ENCODE measurements at places on chromosomes 4 and X. TPM values are rescaled to one million over a fixed set of nuclear protein-coding genes. Genes with fewer than 3 reads are reported as not detected.

- peaks cover 6% of the 10 kb centered on the region for H3K4me1 ChIP-seq
- DNase-seq = no peak
- H3K27ac ChIP-seq = no peak overlapping the region
- H3K36me3 ChIP-seq = no peaks in the 10 kb centered on the region
- H3K4me3 ChIP-seq = no peak overlapping the region
Measured at GRCh38 chr4:182837831-182838230, 79.4 kb downstream of the DCTD start.

Gene ZBTB33
- total RNA-seq = 12.5 TPM

Gene CENPVL1
- 3.1 TPM for total RNA-seq

Gene CCDC110
- 2.9 TPM for total RNA-seq

DNA sequence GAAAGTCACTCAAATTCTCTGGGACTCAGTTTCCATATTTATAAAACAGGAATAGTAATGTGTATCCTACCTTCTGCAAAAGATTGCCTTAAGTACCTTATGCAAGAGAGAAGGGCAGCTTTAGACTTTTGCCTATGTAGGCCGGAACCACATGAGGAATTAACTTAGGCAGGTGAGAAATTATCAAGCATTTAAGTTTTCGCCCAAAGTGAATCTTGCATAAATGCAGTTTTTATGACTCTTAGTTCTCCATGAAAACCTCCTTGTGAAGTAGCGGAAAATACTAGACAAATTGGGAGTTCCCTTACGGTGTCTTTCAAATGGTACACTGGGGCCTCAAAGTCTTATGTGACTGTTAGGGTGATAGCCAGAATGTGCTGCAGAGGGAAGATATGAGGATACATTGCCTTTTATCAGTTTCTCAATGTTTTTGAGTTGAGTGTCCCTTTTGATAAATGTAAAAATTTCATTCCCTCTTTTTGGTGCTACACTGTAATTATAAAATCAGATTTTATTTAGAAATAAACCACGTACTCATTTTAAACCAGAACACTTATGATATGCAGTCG is 2.6 kb downstream of the SH2D1A start:
- peaks cover 3% of the 10 kb centered on the region for H3K4me1 ChIP-seq
- no peak overlapping the region for H3K27ac ChIP-seq
- H3K36me3 ChIP-seq = no peaks in the 10 kb centered on the region

DNA sequence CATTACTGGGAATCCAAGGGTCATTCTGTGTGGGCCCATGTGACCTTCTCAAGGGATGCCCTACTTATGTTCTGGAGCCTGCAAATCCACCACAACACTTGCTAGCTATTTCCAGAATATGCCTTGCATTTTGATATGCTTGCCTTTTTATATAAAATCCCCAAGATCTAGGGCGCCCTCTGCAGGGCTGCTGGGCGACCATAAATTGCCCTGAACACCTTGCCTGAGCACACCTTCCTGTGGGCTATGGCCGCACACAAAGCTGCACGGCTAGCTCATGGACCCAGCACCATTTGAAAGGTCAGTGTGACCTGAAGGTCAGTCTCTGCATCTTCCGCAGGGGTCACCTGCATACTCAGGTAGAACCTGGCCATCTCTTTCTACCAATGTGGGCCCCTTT is 311.7 kb downstream of the NLGN4X start:
- peak; percentile 14 for DNase-seq
- no peaks in the 10 kb centered on the region for H3K4me1 ChIP-seq
- H3K27ac ChIP-seq = no peak overlapping the region
- H3K4me3 ChIP-seq = no peak overlapping the region
- peaks cover 33% of the 10 kb centered on the region for H3K36me3 ChIP-seq

DNA sequence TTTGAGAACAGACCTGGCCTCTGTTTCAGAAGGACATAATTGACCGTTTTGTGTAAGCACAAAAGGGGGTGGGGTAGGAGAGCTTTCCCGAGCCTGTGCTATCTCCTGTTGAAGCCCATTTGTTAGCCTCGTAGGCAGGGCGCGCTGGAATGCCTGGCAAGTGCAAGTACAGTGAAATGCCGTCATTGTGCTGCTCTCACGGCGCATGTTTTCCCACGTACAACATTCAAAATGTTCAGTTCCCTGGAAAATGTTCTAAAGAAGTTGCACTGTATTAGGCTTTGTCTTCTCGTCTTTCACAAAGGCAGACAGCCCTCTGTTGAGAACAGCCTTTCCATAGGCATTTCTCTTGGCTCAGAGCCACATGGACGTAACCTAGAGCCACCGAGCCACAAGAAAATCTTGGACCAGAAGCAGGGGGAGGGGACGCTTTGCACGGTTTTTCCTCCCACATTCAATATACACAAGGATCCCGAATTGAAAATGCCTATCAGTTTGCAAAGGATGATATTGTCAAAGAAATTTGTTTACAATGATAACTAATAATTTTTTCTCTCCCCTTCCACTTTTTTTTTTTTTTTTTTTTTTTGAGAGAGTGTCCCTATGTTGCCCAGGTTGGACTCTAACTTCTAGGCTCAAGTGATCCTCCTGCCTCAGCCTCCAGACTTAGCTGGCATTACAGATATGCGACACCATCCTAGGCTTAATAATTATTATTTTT is 54.6 kb upstream of the RAPGEF2 start:
- peaks cover 46% of the 10 kb centered on the region for H3K4me1 ChIP-seq
- no peaks in the 10 kb centered on the region for H3K27me3 ChIP-seq
- peak overlapping the region; percentile 41 for H3K27ac ChIP-seq
- DNase-seq = peak; percentile 32
- no peaks in the 10 kb centered on the region for H3K36me3 ChIP-seq

DNA sequence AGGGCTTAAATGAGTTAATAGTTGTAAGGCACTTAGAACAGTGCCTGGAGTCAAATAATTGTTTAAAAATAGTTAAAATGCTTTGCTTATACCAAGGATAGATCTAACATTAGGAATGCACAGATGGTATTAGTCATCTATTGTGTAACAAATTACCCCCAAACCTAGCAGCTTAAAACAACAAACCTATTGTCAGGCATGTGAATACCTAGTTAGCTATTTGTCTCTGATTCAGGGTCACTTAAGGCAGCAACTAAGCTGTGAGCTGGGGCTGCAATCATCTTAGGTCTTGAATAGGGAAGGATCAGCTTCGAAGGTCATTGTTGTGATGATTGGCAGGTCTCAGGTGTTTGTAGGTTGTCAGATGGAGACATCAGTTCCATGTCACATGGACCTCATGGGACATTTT is 42.4 kb upstream of the AGA start:
- no peak overlapping the region for H3K27ac ChIP-seq
- no peak overlapping the region for H3K4me3 ChIP-seq

- DNase-seq = no peak
- H3K27ac ChIP-seq = no peak overlapping the region
- no peak overlapping the region for H3K4me3 ChIP-seq
Measured at GRCh38 chr4:79164907-79165610, 160.8 kb downstream of the NAA11 start.

GRCh38 chr4:1792832-1793495 is at the start of gene FGFR3:
Gene FGFR3, plus strand, starts transcription at chr4:1793293. Its CDS starts 642 bp downstream, at chr4:1793935.
- peak within 1 kb of the TSS; percentile 54 for H3K4me3 ChIP-seq
- H3K27ac ChIP-seq = no peak within 1 kb of the TSS
- H3K36me3 ChIP-seq = no peaks in the 10 kb centered on the region
- H3K27me3 ChIP-seq = peaks cover 51% of the 10 kb centered on the region

DNA sequence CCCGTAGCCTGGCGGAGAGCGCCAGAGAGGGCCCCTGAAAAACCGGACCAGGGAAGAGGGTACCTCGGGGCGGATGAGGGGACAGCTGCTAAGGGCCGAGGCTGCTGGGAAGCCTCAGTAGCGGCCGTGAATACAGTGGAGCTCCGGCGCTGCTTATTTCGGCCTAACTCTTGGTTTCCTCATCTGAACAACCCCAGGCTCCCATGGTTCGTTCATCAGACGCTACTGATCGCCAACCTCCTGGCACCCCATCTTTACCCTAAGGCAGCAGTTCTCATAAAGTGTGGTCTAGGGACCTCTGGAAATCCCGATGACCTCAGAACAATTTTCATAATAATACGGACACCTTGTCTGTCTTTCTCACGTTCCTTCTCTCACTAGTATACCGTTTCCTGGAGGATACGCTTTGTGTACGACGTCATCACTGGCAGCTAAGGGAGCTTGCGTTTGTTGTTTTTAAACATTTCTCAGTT is 645 bp upstream of the RAB28 start:
- H3K27me3 ChIP-seq = peaks cover 16% of the 10 kb centered on the region
- no peak for DNase-seq
- H3K4me3 ChIP-seq = peak overlapping the region; percentile 91
- peak overlapping the region; percentile 89 for H3K27ac ChIP-seq
- H3K4me1 ChIP-seq = peaks cover 20% of the 10 kb centered on the region

GRCh38 chr4:60948008-60948407 is 252.1 kb upstream of the ADGRL3 start:
- H3K4me3 ChIP-seq = no peak overlapping the region
- H3K36me3 ChIP-seq = no peaks in the 10 kb centered on the region
- no peak for DNase-seq
- H3K27ac ChIP-seq = no peak overlapping the region

- H3K36me3 ChIP-seq = no peaks in the 10 kb centered on the region
- no peak overlapping the region for H3K4me3 ChIP-seq
- H3K27ac ChIP-seq = no peak overlapping the region
- H3K4me1 ChIP-seq = peaks cover 27% of the 10 kb centered on the region
- no peaks in the 10 kb centered on the region for H3K27me3 ChIP-seq
Measured at GRCh38 chrX:133054761-133055405, 42.0 kb downstream of the USP26 start.

GRCh38 chr4:3655963-3656362 is 110.2 kb upstream of the ADRA2C start:
- no peaks in the 10 kb centered on the region for H3K36me3 ChIP-seq
- peak; percentile 34 for DNase-seq
- peaks cover 17% of the 10 kb centered on the region for H3K4me1 ChIP-seq
- H3K27ac ChIP-seq = no peak overlapping the region
- H3K4me3 ChIP-seq = no peak overlapping the region

DNA sequence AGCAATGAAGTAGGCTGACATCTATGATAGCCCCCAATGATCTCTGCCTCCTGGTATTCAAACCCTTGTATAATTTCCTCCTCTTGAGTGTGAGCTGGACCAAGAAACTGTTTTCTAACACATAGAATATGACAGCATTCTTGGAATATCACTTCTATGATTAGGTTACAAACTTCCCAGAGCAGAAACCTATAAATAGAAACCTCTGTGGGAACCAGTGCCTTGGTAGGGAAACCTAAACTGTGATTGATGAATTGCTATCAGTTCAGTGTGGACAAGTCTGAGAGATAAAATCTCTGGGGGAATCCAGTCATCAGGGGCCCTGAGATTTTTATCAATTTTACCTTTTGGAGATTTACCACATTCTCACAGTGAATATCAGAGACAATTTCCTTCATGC is 756.5 kb upstream of the AGA start:
- peaks cover 9% of the 10 kb centered on the region for H3K36me3 ChIP-seq
- DNase-seq = no peak
- no peaks in the 10 kb centered on the region for H3K4me1 ChIP-seq
- no peak overlapping the region for H3K27ac ChIP-seq

Gene MAGEA6
- total RNA-seq = 1.0 TPM

GRCh38 chr4:94877973-94878372 is 120.2 kb downstream of the BMPR1B start:
- no peaks in the 10 kb centered on the region for H3K27me3 ChIP-seq
- no peak for DNase-seq
- H3K36me3 ChIP-seq = no peaks in the 10 kb centered on the region
- no peaks in the 10 kb centered on the region for H3K4me1 ChIP-seq

- H3K27ac ChIP-seq = no peak overlapping the region
- DNase-seq = no peak
- no peak overlapping the region for H3K4me3 ChIP-seq
- no peaks in the 10 kb centered on the region for H3K4me1 ChIP-seq
Measured at GRCh38 chrX:130299279-130300009, 30.7 kb upstream of the ZNF280C start.

DNA sequence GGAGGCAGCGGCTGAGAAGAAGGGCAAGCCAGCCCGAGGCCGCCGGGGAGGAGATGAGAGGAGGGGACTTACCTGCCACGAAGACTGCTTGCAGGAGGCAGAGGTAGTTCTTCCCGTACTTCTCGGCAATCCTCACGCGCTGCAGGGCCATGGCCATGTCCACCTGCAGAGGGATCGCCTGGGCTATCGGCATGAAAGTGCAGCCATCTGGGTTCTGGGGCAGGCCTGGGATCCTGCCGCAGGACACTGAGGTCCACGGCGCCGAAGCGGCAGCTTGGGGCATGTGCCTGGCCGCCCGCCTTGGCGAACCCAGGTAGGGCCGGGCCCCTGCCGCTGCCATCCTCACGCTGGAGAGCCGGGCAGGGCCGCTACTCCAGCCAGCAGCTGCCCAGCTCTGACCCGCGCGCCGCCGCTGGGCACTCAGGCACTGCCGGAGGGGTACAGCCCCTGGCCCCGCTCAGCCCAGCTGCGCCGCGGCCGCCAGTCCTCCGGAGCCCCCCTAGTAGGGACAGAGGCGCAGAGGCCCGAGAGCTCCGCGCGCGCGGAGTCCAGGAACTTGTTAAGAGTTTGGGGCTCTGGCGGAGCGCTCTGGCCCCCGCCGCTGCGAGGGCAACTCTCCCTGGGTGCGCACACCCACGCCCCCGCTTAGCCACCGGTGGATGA is 16.0 kb downstream of the MCF2 start:
- peaks cover 24% of the 10 kb centered on the region for H3K27me3 ChIP-seq
- H3K36me3 ChIP-seq = no peaks in the 10 kb centered on the region
- DNase-seq = peak; percentile 24
